ENCODE measurements at places on chromosomes 5 and 9.
A peak's percentile ranks its signal among the peaks of the same experiment; 100 is the strongest.

- peak; percentile 34 for DNase-seq
Observed at GRCh38 chr9:6133346-6134063, 82.1 kb upstream of the IL33 start.

DNA sequence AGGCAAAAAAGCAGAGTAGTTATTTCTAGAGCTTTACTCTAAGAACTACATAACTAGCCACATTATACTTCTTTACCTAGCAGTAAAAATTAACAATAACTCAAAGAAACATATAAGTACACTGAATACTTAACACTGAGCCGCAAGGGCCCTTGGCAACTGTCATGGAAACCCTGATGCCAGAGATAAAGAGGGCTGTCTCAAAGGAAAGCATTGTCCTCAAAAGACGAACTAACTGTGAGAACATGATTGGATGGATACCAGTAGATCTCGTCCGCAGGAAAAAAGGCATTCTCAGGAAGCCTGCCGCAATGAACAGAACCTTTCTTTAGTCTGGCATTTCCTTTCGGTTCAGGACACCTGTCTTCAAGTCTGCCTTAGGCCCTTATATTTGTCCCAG is 379.0 kb upstream of the SLC30A5 start:
- DNase-seq: no peak

DNA sequence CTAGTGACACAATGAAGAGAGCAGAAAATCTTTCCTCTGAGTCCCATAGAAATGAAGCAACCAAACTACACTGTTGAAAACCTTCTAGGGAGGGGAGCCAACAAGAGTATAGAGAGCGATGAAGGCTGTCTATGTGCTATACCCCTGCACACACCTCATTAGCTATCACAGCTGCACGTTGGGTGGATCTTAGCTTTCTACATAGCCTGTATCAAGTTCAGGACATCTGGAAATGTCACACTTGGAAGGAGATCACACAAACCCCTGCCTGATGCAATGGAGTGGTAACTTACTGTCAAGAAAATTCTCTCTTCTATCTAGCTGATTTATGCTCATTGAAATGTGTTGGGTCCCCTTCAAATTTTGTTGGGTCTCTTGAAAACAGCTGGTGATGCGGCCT is 127.0 kb upstream of the NTRK2 start:
- no peak for DNase-seq

- no peak for DNase-seq
Observed at GRCh38 chr9:79955300-79955699, 383.5 kb downstream of the TLE4 start.

DNA sequence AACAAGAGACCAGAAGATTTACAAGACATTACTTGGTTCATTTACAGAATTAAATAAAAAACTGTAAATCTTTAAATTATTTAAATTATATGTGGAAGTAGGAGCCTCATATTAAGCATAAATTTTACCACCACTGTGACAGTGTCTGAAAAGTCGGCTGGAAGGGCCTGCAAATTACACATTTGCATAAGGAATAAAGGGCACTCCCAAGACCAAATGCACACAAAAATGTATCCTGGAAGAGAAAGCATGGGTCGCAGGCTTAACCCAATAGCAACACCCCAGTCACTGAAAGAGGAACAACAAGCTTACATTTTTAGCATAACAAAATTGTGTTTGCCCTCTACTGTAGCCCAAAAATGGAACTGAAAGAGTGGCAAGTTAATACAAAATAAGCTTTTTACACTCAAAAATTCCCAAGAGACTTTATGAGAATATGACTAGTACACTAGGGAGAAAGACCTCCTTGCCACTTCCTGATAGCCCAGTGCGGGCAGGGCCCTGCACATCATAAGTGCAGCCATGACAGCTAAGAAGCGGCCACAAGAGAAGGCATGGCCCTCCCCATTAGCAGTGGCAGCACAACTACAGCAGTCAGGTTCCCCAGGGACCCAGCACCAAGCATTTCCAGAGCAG is 482.0 kb downstream of the DTWD2 start:
- peak; percentile 4 for DNase-seq

GRCh38 chr9:87799503-87799902 is 73.6 kb downstream of the CTSL start:
- no peak for DNase-seq

DNA sequence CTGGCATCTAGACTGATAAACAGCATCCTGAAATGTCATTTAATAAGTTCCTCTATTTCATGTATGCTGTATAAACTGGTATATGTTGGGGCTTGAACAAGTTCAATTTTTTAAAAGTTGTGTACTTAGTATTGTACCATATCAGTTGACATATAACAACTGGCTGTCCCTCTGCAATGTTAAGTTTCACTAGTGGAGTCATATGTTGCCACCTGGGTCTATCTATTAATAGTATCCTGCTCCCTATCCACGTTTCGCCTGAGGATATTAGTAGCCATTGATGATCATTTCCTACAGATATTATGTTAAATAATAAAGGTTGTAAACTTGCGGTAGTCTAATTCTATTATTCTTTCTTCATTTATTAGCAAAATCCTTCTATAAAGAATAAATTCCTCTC is 177.6 kb downstream of the RFX3 start:
- no peak for DNase-seq

DNA sequence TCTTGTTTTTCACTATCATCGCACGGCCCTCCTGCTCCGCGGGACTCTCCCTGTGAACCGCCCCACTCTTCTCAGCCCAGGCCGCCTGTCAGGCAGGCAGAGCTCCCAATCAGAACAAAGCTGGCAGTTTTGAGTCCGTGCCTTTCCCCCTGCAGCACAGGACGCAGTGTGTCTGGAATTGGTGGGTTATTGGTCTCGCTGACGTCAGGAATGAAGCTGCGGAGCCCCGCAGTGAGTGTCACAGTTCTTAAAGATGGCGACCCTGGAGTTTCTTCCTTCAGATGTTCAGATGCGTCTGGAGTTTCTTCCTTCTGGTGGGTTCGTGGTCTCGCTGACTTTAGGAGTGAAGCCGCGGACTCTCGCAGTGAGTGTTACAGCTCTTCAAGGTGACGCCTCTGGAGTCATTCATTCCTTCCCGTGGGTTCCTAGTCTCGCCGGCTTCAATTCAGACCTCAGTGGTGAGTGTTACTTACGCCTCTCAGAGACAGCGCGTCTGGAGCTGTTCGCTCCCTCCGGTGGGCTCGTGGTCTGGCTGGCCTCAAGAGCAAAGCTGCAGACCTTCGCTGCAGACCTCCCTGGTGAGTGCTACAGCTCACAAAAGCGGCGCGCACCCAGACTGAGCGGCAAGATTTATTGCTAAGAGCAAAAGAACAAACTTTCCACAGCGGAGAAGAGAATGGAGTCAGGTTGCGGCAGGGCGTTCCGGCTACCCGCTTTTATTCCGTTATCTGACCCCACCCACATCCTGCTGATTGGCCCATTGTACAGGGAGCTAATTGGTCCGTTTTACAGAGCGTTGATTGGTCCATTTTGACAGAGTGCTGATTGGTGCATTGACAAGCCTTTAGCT is 7.4 kb downstream of the ZDHHC11B start:
- DNase-seq: no peak

DNA sequence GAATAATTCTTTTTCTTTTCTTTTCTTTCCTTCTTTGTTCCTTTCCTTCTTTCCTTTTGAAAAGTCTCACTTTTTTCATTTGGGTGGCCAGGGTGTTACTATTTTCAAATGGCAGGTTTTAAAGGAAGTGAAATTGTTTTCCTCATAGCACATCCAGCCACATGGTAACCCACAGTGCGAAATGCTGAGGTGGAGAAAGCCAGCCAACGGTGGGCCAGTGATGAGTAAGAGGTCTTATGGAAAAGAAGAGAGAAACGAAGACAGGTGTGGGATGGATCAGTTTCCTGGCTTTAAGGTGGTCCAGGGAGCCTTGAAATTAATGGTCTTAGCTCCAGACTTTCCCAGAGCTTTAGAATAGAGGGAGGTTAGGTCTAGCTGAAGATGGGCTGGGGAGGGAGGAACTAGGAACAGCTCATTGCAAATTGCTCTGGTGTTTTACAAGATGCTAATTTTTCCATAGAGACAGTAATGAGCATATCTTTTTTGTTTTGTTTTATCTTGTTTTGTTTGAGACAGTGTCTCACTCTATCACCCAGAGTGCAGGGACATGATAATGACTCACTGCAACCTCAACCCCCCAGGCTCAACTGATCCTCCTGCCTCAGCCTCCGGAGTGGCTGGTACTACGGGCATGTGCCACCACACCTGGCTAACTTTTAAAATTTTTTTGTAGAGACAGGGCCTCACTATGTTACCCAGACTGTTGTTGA is 17.8 kb downstream of the ITK start:
- no peak for DNase-seq

- DNase-seq: no peak
Observed at GRCh38 chr9:111663301-111663823, 2.0 kb downstream of the GNG10 start.

DNA sequence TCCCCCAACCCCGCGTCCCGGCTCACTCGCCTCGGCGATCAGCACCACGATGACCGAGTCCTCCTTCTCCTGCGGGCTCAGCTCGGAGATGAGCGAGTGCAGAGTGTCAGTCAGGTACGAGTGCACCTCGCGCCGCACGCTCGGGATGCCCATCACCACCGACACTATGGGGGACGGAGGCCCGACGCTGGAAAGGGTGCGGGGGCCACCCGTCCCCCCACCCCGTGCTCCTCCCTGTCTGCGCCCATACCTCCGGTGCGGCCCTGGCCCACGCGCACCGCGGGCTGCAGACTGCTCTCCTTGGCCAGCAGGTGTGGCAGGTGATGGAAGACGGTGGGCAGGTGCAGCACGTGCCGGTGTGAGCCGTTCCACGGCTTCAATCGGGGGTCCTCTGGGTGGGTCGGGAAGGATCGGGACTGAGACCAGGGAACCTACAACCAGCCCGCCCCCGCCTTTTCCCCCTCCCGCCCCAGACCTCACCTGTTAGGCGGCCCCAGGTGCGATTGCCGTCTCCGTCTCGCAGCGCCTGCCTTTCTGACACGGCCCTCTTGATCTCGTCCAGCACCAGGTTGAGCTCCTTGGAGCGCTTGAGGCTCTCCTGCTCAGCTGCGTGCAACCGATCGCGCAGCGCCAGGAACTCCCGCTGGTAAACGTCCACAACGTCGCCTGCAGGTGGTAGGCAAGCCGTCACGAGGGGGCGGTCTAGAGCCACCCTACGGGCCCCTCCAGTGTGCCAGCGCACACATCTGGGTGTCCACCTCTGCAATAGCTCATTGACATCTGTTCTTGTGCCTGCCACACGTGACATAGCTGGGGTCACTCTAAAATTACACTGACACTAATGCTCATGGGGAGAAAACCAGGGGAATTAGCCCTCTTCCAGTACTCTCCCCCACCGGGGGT is 5.1 kb downstream of the MGAT4B start:
- peak; percentile 96 for DNase-seq

DNA sequence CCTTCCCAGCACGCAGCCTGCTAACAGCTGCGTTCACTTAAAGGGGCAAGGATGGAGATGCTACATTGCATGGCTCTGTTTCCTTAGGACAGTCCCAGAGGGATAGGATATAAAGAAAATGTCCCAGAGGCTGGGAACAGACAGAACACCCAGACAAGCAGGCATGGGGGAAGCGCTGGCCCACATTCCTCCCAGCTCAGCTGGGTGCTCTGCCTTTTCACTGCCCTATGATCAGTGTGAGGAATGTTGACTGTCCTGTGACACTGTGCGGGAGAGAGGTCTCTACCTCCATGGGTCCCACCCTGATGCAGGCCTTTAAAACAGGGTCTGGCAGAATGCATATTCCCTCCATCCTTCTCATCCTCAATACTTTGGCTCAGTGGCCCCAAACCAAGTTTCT is 459.4 kb upstream of the DMAC1 start:
- no peak for DNase-seq

DNA sequence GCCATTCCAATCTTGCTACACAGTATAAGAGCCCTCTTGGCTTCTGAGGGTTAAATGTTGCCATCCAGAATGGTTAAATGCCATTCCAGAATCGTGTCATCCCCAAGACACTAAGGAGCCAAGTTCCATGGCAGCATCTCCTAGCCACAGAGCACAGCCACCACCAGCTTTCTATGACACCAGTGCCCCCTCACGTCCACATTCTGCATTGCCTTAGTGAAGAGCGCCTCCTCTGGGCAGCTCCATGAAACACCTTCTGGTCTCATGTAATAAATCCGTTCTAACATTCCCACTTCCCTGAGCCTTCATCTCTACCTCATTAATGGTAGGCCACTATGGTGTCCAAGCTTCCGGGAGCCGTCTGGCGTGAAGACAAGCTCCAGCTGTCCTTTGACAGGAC is 12.4 kb downstream of the CBY3 start:
- no peak for DNase-seq

GRCh38 chr5:133250527-133250926 is 198.7 kb downstream of the HSPA4 start:
- DNase-seq: no peak

- no peak for DNase-seq
Observed at GRCh38 chr9:110606179-110606790, 26.7 kb upstream of the SVEP1 start.

- no peak for DNase-seq
Observed at GRCh38 chr9:131329241-131329641, 39.7 kb downstream of the PLPP7 start.

DNA sequence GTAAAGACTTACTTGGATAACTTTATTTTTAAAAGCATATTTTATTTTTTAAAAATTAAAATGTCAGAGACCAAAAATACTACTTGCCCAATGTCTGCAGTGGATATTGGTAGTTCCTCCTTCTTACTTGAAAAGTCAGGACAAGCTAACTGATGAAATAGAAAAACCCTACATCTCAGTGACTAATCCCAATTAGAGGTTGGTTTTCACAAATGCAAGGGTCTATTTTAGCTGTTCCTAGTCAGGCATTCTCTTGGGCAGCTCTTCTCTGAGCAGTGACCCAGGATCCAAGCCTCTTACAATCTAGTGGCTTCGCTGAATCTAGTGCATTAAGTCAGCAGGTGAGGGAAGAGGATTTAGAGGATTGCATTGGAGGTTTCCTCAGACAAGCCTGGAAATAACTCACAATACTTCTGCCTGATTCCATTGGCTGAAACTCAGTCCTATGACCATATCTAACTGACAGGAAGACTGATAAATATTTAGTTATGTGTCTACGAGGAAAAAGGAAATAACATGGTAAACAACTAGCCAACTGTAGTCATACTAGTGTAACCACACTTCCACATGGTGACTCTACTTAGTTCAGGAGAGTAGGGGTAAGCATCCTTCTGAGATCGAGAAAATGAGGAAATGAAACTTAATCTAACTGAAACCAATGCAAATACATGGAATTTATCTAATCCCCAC is 34.2 kb upstream of the MIER3 start:
- no peak for DNase-seq

GRCh38 chr5:99973779-99974178 is 561.4 kb upstream of the FAM174A start:
- DNase-seq: no peak

GRCh38 chr5:145976431-145977155 is 40.2 kb downstream of the SH3RF2 start:
- DNase-seq: no peak

DNA sequence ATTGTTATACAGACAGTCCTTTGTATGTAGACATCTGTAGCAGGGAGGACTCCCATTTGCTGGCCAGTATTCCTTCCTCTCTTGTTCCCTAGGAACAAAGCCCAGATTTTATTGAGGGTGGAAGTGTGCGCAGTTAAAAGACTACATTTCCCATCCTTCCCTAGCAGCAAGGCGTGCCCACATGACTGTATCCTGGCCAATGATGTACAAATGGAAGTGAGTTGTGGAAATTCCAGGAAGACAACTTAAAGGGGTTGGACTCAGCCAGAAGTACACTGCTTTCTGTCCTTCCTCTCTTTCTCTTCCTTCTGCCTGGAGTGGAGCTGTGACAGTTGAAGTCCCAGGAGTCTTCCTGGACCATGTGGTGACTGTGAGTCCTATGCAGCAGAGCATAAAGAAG is 89.0 kb downstream of the HRH2 start:
- DNase-seq: no peak

- DNase-seq: no peak
Observed at GRCh38 chr5:31898036-31898632, 259.2 kb downstream of the PDZD2 start.

All from GM19239 (cell line).